ENCODE measurements at places on chromosomes 11 and 22. TPM values are rescaled to one million over a fixed set of nuclear protein-coding genes. Genes with fewer than 3 reads are reported as not detected.

DGCR6 gene
- total RNA-seq = 2.1 TPM

MTCH2 gene
- 76.6 TPM for total RNA-seq

CCDC117 gene
- total RNA-seq = 14.5 TPM

IL17REL gene
- total RNA-seq = not detected

KLHL35 gene
- 0.57 TPM for total RNA-seq

RTN4RL2 gene
- under 0.01 TPM for total RNA-seq

PANX3 gene
- total RNA-seq = not detected

BAIAP2L2 gene
- total RNA-seq = 1.0 TPM
